Germinal center (tissue), 1 donor: ENCODE measurements at places on chromosomes 6 and 20.

DNA sequence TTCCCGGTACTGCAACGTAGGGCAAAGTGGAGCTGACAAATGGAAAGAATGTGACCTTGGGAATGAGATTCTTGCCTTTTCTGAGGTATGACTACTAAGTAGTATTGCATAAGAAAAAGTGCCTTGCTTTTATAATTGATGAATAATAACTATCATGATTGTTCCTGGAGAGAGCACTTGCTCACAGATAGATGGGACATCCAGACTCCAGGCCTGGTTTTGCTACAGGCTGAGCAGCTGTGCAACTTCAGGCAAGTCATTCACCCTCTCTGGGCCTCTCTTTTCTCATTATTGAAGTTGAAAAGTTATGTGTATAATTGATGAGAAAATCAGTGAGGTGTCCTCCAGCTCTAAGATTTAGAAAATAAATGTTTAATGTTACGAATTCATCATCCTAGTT, 53.6 kb upstream of the MBOAT1 start:
- DNase-seq = no peak

DNA sequence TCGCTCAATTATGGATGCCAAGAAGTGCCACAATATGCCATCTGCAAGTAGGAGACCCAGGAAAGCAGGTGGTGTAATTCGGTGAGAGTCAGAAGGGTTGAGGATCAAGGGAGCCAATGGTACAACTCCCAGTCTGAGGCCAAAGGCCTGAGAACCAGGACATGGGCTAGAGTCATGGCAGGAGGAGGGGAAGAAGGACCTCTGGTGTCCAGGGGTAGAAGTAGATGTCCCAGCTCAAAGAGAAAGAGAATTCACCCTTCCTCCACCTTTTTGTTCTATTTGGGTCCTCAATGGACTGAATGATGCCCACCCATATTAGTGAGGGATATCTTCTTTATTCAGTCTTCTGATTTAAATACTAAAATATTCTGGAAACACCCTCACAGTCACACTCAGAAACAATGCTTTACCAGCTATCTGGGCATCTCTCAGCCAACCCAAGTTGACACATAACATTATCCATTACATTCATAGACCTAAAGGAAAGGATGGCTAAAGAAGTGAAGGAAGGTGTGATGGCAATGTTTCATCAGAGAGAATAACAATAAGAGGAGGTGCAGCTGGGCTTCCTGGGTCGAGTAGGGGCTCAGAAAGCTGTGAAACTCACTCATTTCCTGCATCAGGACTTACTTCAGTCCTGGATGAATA, 21.2 kb upstream of the HLA-DQA1 start:
- no peak for DNase-seq

DNA sequence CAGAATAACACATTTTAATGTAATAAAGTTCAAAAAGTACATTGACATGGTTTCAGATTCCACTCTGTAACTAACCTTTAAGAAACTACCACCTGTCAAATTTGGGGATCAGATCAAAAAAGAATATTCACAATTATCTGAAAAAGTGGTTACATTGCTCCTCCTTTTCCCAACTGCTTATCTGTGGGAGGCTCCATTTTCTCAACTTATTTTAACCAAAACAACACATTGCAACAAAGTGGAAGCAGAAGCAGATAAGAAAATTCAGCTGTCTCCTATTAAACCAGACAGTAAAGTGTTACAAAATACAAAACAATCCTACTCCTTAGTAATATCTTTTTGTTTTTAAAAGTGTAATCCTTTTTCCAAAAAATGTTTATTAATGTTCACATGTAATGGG, 61.4 kb downstream of the PDSS2 start:
- DNase-seq = no peak

DNA sequence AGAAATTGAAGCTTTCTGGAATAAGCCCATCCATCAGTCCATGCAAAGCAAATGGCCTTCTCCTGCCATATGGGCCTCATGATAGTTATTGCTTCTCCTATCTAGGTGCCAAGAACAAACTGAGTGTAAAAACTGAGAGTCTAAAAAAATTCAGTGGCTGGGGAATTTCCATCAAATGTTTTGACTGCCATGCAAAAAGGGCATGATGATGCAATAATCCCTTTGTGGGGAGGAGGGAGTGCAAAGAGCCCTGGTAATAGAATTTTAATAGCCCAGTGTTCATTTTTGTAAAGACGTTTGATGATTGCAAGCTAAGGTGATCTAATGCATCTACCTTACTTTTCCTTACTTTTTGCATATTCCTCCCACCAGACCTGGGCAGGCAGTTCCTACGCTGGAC, 683.7 kb downstream of the EPM2A start:
- DNase-seq = no peak

- no peak for DNase-seq
These were observed 9.1 kb downstream of the PNLDC1 start for GRCh38 chr6:159809149-159809548.
